ENCODE measurements at places on chromosomes 1 and 21.

GRCh38 chr1:193476748-193477147 is 290.3 kb upstream of the B3GALT2 start:
- no peak for DNase-seq

GRCh38 chr1:114105421-114105979 is 48.2 kb downstream of the SYT6 start:
- no peak for DNase-seq

GRCh38 chr1:78471890-78472620 is 18.7 kb upstream of the PTGFR start:
- DNase-seq = no peak

GRCh38 chr1:36872126-36872754 is 162.1 kb downstream of the GRIK3 start:
- no peak for DNase-seq

- DNase-seq = no peak
These were observed 7.9 kb upstream of the EDN2 start for GRCh38 chr1:41492341-41492848.

DNA sequence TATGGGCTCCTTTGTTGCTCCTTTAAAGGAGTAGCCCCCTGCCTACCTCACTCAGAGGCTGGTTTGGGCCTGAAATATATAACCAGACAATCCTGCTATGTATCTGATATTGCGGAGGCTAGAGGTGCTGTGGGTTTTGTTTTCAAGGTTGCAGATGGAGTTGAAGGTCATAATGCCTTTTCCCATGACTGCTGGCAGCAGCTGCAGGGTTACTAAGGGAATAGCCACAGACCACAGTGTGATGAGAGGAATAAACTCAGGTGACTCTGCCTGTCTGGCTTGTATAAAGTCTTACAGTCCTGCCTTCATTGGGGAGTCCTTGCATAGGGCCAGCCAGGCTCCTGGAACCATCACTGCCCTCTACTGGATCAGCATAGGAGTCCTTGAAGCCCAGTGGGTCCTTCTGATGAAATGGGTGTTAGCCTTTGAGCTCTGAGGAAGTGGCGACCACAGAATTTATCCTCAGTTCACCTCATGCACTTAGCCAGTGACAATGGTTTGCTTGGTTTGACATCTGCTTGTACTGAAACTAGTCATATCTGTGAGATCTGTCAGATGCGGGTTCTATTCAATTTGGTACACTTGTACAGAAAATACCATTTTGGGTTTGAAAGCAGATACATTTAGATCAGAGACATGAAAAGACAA is 174.4 kb upstream of the HMCN1 start:
- peak; percentile 67 for DNase-seq

- DNase-seq = no peak
These were observed 42.1 kb downstream of the HOOK1 start for GRCh38 chr1:59856725-59857338.

DNA sequence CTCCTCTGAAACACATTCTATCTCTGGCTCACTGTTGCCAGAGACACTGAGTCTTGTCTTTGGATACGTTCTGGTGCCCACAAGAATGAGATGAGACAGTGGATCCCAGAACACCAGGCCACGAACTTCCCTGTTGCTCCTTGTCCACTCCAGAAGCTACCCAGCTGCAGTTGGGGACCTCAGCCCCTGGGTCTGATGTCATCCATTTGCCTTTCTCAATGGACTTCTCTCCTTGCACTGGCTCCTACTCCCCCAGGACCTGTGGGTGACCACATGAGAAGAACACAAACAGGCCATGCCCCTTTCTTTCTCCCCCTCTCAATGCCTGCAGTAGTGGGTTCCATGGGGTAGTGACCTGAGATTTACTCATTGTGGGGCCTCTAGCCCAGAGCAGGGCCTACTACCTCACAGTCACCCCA is 5.9 kb downstream of the NBPF1 start:
- DNase-seq = no peak

- no peak for DNase-seq
These were observed 177.9 kb downstream of the IGSF21 start for GRCh38 chr1:18285538-18285924.

DNA sequence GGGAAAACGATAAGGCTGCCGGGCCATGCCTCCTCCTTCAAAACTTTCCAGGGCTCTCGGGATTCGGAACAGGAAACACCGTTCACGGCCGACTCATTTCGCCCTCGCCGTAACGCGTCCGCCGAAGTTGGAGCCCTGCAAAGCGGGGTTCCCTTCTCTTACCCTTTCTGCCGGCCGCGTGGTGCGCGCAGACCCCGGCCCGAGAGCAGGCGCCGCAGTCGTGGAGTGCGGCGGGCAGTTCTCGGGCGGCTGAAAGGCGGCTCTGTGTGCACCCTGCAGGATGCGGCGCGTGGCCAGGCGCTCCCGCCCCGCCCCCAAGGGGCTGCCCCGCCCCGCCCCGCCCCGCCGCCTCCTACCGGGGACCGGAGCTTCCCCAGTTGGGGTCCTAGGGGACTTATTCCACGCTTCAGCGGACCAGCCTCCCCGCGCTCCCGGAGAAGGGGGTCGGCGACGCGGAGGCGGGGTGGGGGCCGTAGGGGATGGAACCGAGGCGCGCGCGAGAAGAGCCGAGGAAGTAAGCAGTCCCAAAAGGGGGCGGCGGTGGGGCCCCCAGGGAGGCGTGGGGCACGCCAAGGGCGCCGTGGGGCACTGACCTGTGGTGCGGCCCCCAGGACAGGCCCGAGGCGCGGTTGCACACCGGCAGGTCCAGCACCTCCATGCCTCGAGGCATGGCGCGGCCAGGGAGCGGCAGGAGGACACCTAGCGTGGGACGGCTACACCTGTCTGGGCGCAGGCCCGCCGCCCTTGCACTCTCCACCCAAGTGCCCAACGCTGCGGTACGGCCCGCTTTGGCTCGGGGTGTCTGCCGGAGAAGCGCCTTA is at the start of gene MCOLN2:
Gene MCOLN2, minus strand, starts transcription at position 268 of the 821 bp plus-strand sequence. Its CDS starts 241 bp downstream, at position 27.
- DNase-seq = peak; percentile 46

- DNase-seq = no peak
These were observed 71.7 kb downstream of the APP start for GRCh38 chr21:26098772-26099397.

GRCh38 chr1:41853907-41854306 is 64.8 kb downstream of the HIVEP3 start:
- DNase-seq = no peak

DNA sequence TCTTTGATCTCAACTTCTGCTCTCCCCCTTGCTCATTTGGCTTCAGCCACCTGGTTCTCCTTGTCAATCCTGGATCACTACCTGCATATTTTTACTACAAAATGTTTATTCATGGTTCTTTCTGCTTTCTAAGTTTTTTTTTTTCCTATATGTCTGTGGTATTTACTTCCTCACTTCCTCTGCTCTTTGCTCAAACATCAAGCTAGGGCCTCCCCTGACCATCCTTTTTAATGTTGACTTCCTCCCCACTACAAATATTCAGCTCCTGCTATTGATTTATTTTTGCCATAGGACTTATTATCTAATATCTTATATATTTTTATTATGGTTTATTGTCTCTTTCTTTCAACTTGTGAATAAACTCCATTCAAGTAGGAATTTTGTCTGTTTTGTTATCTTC is 14.1 kb upstream of the SLC19A2 start:
- DNase-seq = no peak

DNA sequence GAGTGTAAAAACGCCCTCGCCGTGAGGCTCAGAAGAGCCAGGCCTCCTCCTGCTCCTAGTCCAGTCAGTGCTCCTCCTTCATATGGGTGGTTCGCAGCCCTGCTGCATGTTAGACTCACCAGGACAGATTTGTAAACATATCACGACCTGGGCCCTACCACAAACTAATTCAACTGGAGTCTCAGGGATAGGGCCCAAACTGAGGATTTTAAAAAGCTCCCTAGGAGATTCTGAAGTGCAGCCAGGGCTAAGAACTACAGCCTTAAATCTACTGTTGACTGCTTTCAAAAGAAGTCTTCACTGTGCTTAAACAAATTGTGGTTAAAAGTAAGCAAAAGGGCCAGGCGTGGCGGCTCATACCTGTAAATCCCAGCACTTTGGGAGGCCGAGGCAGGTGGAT is 57.0 kb downstream of the CAMTA1 start:
- DNase-seq = no peak

GRCh38 chr1:11938722-11939526 is 4.4 kb downstream of the PLOD1 start:
- no peak for DNase-seq

- no peak for DNase-seq
These were observed 4.5 kb upstream of the NCMAP start for GRCh38 chr1:24551290-24551959.

DNA sequence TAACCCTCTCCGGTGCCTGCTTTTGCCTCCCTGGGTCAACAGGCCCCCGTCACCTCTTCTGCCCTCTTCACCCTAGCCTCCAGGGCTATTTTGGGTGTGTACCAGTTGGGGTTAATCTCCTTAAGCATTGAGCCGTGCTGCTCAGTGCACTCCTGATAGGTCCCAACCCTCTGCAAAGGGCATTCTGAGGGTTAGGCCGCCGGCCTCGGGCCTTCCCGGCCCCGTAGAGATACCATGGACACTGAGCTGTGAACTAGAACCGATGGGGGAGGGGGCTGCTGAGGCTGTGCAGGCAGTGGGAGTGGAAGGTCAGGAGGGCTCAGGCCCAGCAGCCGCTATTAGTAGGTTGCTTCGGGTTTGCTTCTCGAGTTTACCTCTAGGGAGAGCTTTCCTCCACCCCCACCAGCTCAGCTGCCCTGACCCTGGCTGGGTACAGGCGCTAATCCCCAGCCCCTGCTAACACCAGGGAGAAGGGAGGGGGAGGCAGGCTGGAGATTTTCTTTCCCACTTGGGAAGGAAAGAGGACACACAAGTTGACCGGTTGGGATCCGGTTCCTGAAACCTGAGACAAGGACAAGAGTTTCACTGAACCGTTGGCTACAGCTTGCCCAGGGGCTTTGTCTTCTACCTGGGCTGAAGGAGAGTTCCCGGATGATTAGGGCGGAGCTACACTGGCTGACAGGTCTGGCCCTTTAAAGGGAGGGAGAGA is 4.8 kb downstream of the LMOD1 start:
- no peak for DNase-seq

DNA sequence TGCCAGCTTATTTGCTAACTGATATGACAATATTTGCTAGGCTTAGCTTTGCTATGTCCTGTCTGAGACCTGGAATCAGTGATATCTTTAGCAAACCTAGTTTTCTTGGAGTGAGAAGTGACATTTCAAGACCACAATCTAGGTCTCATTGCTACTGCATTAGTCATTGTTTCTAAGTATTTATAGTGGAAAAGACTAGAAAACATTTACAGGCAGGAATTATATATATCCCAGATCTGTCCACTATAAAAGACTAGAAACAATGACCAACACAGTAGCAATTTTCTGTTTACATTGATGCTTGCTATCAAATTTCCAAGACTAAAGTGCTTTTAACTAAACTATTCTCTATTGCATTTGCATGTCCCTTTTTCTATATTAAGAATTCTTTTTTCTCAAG is 5.0 kb upstream of the RGS18 start:
- no peak for DNase-seq

DNA sequence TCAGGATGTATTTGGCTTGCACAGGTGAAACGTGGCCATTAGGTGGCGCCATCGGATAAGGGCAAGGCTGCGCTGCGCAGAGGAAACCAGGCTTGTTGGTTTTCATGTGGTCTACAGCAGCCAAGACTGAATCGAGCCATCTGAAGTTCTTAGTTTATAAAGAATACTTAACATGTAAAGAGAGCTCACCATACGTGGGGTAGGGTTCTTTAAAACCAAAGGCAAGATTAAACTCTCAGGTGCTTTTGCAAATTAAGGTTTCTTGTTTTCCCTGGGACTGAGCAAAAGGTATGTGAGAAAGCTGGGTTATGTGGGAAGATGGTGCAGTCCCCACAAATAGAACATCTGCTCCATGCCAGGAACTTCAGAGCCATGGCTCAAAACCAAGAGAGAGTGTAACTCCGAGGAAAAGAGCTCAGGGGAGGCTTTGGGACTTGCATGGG is 9.3 kb downstream of the MASP2 start:
- DNase-seq = peak; percentile 83

GRCh38 chr1:7089497-7089896 is 304.2 kb downstream of the CAMTA1 start:
- no peak for DNase-seq

GRCh38 chr1:116105996-116106395 is 5.2 kb upstream of the MAB21L3 start:
- DNase-seq = no peak

DNA sequence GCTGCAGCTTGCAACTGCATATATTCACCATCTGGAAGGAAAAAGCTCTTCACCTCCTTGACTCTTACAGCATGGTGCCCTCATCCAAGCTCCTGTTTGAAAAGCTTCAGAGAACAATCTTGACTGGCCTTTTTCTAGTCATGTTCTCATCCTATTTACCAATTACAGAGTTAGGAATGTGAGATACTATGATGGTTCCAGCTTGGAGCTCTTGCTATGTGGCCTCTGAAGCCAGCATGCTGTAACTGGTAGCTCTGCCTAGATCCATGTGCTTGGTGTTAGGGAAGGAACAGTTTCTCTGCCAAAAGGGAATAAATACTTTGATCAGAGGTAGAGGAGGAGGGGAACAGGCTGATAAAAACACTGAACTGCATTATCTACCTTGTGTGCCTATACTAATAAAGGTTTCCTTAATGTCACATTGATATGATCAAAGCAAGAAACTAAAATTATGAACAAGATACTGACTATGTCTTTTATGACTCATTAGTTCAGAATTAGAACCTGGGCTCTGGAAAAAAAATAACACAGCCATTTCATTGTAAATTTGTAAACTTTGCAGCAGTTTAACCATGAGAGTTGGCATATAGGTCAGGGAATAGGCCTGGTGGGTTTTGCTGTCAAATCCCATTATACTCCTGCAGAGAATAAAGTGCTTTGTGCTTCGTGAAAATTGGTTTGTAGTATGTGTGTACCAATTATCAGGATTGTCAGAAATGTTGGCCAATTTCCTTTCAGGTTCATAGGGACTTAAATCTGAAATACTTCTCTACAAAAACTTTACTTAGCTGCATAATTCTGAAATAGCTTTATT is 92.7 kb downstream of the LEPR start:
- DNase-seq = no peak

- DNase-seq = no peak
These were observed 29.1 kb upstream of the C21orf91 start for GRCh38 chr21:17848228-17848627.

DNA sequence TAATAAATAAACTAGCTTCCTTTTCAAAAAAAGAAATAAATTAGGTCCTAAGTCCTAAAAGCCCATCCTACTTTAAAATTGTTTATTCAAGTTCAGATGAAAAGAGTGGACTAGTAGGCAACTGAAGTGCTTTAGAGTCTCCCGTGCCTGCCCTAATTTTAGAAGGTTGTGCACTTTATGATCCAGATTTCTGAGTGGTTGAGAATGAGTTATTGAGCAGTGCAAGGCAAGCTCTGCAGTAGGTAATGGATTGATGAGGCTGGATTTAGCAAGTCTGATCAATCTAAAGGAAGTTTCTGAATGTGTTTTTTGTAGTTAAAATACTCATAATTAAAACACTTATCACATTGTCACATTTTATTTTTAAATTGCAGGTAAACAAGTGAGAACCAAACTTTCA is 13.0 kb downstream of the GGPS1 start:
- DNase-seq = no peak

DNA sequence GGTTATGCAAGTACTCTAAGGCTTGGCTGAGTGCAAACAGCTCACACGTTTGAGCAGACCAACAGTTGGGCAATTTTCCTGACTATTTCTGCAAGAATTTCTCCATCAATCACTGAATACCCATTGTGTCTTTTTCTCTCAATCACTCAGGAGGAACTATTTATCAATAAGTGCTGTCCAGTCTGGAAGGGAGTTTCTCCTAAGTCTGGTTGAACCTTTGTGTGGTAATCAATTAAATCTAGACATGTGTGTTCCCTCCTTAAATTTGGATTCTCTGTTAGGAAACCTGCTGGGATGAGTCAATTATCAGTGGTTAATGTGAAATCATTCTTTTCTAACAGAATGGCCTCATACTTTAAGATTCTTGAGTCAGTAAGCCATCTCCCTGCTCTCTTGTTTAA is 6.8 kb upstream of the AADACL3 start:
- DNase-seq = no peak

All from CD4-positive, alpha-beta T cell treated with Interferon gamma for 1 hour (primary cell).